ENCODE measurements at places on chromosomes 2 and 18. TPM values are rescaled to one million over a fixed set of nuclear protein-coding genes. Genes with fewer than 3 reads are reported as not detected.

The CD28 gene
- 2.4 TPM for total RNA-seq

The EMILIN2 gene
- total RNA-seq: 89.4 TPM

The SAP130 gene
- total RNA-seq: 2.6 TPM

The COL4A3 gene
- total RNA-seq: 0.41 TPM

DNA sequence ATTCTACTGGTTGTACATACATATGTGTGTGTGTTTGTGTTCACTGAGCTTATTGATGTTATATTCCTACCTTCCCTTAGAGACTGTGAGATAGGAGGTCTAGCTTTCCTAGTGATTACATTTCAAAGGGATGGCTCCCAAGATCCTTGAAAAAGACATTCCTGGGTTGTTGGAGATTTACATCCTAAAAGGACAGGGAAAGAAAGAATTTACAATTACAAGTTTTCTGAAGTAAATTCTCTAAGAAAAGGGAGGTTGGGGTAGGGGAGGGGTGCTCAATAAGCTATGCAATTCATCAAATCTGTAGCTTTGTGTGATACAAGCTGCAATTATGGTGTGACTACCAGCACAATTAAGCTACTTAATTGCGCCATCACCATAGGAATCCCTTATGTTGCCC is 284.3 kb downstream of the NUP35 start:
- no peaks in the 10 kb centered on the region for H3K4me1 ChIP-seq
- no peak for DNase-seq
- H3K4me3 ChIP-seq: no peak overlapping the region

GRCh38 chr2:59027320-59027719 is 786.2 kb upstream of the FANCL start:
- no peaks in the 10 kb centered on the region for H3K4me1 ChIP-seq
- H3K4me3 ChIP-seq: no peak overlapping the region
- no peak for DNase-seq
- H3K27ac ChIP-seq: no peak overlapping the region
- H3K27me3 ChIP-seq: no peaks in the 10 kb centered on the region

GRCh38 chr18:60157810-60158209 is 214.8 kb downstream of the MC4R start:
- H3K4me3 ChIP-seq: no peak overlapping the region
- H3K4me1 ChIP-seq: no peaks in the 10 kb centered on the region
- H3K36me3 ChIP-seq: no peaks in the 10 kb centered on the region
- no peak for DNase-seq
- H3K27ac ChIP-seq: no peak overlapping the region
- H3K27me3 ChIP-seq: no peaks in the 10 kb centered on the region

DNA sequence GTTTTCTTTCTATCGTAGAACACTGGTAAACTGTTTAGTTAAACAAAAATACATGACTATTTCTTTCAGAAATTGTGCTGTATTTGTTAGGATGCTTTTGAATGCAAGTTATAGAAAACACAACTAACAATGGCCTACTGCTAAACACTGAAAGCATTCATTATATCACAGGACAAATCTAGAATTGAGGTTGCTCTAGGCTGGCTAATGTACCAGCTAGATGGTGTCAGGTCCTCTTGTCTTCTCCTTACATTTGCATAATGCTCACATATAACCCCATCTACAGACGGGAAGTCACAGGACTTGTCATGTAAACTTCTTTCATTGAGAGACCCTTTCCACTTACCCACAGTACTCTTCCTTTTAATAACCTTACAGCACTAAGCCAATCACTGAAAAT is 586.8 kb downstream of the DSC3 start:
- H3K27ac ChIP-seq: no peak overlapping the region
- H3K4me1 ChIP-seq: no peaks in the 10 kb centered on the region
- H3K27me3 ChIP-seq: no peaks in the 10 kb centered on the region
- no peak overlapping the region for H3K4me3 ChIP-seq
